ENCODE measurements at places on chromosomes 13 and 19. TPM values are rescaled to one million over a fixed set of nuclear protein-coding genes. Genes with fewer than 3 reads are reported as not detected.

DNA sequence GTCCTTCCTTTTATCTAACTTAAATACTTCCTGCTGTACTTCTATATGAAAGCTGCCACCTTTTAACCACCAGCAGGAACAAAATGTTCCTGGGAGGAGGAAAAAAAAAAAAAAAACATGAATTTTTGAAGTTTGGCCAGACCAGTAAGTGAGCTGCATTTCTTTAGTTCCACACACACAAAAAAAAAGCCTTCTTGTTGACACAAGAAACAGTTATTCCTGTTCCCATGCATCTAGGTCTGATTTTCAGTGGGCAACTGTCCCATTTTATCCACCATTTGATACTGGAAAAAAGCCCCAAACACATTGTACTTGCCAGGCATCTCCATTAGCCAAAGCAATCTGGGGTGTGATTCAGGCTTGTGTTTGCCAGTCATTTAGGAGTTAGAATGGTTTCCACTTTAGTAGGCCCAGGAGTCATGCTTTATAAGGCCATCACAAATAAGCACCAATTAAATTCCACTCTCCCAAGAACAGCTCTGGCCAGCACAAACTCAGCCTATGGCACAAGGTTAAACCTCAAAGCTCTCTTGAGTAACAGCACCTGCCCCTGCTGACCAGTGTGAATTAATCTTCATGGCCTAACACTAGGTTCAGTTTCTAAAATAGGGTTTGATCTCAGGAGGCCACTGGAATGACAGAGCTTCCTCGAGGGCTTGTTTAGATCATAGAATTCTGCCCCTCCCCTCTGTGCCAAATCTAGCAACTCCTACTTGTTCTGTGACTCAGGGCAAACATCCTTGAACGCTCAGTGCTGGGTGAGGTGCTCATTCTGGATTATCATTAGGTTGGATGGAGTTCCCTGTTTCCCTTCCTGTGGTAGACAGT lies 67.1 kb downstream of the NUFIP1 start:
- DNase-seq, result no peak

The WTIP gene
- 37.3 TPM for polyA plus RNA-seq

- no peak for DNase-seq
These were observed 80.8 kb downstream of the SHISA2 start for GRCh38 chr13:25971047-25971446.

The EPSTI1 gene
- polyA plus RNA-seq, result 13.5 TPM

DNA sequence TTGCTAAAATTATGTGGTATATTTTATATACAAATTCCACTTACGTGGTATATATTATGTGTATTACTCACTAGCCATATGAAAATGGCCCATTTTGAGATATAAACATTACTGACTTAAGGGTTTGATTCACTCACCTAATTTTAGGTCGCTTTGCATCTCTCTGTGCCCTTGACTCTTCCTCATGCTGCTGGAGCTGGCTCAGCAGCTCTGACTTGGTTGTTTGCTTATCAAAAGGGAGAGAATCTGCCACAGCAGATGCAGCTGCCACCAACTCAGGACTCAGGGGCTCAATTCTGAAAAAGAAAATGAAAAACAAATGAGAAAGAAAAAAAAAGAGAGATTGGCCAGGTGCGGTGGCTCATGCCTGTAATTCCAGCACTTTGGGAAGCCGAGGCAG lies 12.2 kb downstream of the MRPS31 start:
- no peak for DNase-seq

DNA sequence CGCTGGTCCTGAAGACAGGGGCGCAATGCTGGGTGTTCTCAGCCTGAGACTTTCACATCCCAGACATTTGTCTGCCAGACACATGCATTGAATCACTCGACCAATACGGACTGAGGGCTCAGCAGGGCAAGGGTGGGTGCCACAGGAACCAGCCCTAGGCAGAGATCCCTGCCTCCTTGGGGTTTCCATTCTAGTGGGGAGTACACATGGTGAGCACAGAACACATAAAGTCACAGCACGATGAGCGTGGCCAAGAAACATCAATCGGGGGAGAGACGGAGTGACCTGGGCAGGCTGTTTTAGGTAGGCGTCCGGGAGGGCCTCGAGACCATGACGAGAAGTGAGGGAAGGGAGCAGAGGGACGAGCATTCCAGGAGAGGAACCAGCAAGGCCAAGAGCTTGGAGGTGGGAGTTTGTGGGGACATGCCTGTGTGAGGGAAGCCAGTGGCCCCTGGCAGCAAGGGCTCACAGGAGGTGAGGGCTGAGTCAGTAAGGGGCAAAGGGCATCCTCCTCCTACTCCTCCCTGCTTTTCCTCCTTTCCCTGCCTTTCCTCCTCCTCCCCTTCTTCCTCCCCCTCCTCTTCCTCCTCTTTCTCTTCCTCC lies 126.3 kb upstream of the PEG3 start:
- no peak for DNase-seq

The ALDH16A1 gene
- 16.6 TPM for polyA plus RNA-seq

- DNase-seq, result no peak
These were observed 141.9 kb downstream of the ZIC5 start for GRCh38 chr13:99829593-99830239.

DNA sequence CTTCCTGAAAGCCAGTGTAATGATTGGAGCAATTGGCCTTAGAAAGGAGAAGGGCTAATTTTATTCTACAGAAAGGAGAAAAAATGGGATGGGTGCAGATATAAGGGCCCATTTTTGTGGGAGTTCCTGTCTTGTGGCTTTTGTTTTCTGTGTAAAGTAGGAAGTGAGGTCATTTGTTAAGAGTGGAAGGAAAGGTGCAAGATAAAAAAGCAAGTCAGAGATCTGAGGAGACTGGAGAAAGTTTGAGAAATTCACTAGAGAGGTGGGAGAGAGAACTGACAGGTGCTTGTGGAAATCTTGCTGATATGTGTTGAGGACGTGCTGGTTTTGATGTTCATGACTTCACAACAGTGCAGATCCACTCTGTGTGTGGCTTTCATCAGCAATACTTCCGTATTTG lies 349.4 kb downstream of the DLEU7 start:
- no peak for DNase-seq

The HAUS5 gene
- polyA plus RNA-seq, result 27.4 TPM

DNA sequence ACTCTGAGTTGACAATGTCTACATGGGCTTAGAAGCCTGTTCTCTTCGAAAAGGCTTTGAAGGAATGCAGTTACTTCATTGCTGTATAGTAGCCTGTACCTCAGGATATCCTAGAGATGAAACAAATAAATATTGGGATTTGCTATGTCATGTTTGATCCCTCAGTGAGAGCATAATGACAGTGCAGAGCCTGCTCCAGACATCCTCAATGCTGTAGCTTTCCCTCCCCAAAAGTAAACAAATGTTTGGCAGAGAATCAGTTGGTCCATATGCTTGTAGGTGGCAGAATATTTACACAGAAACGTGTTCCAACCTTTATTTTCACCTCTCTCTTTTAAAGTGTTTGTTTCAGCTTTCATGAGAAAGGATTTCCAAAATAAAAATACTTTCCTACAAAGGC lies 515.3 kb upstream of the SGCG start:
- no peak for DNase-seq
